Activated naive CD8-positive, alpha-beta T cell treated with anti-CD3 and anti-CD28 coated beads, Interleukin-2, amount 10 ng/mL, durations not matched to agents 7 days and 5 days (primary cell): ENCODE measurements at places on chromosomes 7 and 10.

- DNase-seq, result no peak
Measured at GRCh38 chr10:43090664-43091063, 13.8 kb downstream of the RET start.

DNA sequence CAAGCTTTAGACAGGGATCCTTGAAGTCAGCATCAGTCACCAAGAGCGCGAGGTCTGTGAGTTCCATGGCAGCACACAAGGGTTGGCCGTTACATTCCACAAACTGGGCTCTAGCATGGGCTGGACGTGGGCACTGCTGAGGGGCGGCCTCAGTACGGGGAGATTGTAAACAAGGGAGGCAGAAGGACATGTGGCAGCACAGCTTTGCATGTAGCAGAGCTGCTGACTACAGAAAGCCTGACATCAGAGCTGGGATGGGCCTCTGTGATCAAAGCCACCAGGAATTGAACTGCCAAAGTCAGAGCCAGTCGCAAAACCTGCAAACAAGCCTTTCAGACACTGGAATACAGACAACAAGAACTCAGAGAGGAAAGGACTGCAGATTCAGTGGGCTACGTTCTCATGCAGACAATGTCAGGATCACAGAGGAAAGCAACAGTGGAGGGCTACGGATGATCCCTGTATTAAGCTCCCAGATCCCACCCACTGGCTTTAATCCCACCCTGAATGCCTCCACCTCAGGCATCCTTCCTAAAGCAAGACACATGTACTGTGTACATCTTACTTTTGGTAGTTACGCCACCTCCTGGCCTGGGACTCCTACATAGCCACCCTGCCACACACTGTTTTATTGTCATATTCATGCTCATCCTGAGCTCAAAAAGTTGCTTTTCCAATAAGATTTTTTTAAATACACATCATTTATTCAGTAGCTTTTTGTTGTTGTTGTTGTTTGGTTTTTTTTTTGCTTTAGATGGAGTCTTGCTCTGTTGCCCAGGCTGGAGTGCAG is 291.1 kb upstream of the IMMP2L start:
- no peak for DNase-seq

GRCh38 chr7:11552676-11553296 is 279.2 kb downstream of the THSD7A start:
- DNase-seq, result no peak

DNA sequence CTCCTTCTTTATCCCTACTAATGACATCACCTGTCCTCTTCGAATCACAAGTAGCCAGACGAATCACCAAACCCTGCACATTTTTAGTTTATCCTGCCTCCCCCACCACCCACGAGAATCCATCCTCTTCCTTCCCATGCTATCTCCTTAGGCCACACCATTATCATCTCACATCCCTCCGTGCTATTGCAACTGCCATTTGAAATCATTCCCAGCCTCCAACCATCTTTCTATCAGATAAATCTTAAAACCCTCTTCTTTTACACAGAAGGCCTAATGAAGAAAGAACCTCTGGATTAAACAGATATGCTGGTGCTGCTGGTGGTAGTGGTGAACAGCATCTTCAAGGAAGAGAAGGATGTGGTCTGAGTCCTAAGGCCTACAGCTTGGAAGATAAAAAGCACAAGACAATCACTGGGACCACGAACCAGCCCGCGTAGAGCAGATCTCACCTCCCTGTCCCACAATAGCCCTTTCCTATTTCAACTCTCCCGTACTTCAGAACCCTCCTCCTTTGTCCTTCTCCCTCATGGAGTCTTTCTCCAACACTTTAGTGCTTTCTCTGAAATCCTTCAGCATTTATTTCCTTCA is 403.1 kb downstream of the SFMBT2 start:
- no peak for DNase-seq

GRCh38 chr10:23198610-23198939 is 6.5 kb downstream of the PTF1A start:
- DNase-seq, result no peak

DNA sequence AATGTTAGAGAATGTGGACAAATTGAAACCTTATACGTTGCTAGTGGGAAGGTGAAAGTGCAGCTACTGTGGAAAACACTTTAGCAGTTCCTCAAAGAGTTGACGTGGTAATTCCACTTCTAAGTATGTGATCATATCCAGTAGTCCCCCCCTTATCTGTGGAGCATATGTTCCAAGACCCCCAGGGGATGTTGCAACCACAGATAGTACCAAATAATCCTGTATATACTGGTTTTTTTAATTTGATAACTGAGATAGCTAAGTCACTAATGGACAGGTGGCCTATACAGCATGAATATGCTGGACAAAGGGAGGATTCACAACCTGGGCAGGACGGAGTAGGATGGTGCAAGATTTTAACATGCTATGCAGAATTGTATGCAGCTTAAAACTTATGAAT is 36.8 kb downstream of the PCGF5 start:
- no peak for DNase-seq

GRCh38 chr10:28676326-28676967 is 874 bp upstream of the BAMBI start:
- DNase-seq, result no peak

DNA sequence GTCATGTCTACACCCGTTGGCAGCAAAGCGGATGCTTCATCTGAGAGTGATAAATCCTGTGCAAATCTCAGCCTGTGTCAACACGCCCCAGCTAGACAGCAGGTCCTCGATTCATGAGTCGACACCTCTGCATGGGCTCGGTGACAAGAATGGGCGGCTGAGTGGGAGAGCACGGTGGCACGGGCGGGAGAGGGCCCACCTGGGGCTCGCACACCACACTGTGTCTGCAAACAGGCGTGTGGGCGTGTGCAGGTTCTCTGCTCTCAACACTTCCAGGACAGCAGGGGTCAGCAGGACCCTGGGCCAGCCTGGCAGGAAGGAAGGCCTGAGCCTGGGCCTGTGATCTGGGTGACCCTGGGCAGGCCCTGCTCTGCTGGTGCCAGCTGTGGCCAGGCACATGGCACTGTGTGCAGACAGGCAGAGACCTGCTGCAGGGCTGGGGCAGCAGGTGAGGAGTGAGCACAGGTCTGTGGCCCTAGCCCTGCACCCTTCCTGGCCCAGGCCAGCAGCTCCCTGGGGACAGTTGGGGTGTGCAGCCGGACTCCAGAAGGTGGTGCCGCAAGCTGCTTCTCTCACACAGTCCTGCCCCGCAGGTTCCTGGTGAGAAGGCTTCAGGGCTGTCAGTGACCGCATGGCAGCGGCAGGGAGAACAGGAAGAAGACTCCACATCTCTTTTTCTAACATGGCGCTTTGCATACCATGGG is 216.4 kb downstream of the ELFN1 start:
- no peak for DNase-seq

- no peak for DNase-seq
Measured at GRCh38 chr10:50592961-50593418, 30.8 kb downstream of the SGMS1 start.

- no peak for DNase-seq
Measured at GRCh38 chr10:26781797-26782196, 79.0 kb downstream of the ABI1 start.
